ENCODE measurements at places on chromosomes 13 and 19. TPM values are rescaled to one million over a fixed set of nuclear protein-coding genes. Genes with fewer than 3 reads are reported as not detected.

DNA sequence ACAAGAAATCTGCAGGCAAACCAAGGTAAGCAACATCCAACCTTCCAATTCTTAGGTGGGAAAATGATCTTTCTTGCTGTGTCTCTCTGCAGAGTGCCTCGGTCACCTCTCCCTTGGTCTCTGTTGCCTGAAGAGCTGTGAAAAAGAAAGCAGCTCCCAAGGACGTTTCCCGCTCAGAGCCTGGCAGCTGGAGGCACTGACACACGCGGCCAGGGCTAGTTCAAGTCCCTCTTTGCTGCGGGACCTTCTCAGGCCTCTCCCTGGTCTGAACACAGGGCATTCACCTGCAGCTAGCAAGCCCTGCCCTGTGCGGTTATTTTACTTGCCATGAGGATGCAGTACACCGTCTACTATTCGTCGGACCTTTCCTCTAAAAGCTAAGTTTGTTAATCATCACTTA lies 3.8 kb downstream of the MED26 start:
- DNase-seq: no peak

- peak; percentile 35 for DNase-seq
These were observed 3.1 kb downstream of the SPC24 start for GRCh38 chr19:11152318-11153062.

Gene HCST
- 5.0 TPM for polyA plus RNA-seq

GRCh38 chr19:5078666-5079065 lies 109.8 kb downstream of the KDM4B start:
- no peak for DNase-seq

- DNase-seq: no peak
These were observed 746 bp downstream of the RAB3D start for GRCh38 chr19:11338569-11339253.

DNA sequence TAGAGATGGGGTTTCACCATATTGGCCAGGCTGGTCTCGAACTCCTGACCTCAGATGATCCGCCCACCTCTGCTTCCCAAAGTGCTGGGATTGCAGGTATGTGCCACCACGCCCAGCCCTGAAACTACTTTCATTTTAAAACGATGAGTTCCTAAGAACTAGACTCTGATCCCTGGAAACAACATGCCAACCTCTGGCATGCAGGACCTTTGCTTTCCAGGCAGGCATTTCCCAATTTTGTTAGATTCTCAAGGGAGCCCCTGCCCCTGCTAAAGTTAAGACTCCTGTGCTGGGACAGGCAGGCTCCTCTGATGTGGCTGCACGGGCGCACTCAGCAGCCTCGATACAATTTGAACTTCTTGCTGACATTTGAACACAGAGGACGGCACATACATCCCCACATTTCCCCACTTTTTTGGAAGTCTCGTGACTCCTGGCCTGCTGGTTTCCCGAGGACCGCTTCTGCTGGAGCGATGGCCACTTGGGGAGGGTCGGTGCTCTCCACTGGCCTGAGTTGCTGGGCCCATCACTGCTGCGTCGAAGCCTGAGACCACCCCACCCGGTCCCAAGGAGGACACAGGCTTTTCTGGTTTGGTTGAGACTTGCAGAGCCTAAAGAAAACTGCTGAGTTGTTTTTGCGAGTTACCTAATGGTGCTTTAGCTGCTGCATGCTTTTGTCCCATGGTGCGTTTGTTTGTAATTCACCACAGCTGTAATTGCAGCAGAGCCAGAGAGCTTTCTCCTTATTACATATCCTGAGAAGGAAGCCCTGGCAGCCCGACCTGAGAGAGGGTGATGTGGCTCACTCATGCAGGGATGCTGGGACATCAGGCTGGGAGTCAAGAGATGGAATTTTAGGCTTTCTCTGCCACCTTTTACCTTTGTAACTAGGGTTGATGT lies 8.2 kb downstream of the ATP11A start:
- no peak for DNase-seq

Gene CCDC70
- polyA plus RNA-seq: not detected

Data from right lung (tissue), 10 donors.